MCF 10A (cell line): ENCODE measurements at places on chromosomes 7 and 10.
A peak's percentile ranks its signal among the peaks of the same experiment; 100 is the strongest.

- DNase-seq, result no peak
These were observed 13.3 kb downstream of the ZNF804B start for GRCh38 chr7:88772776-88773175.

- DNase-seq, result no peak
These were observed 142.6 kb upstream of the CAV2 start for GRCh38 chr7:116356979-116357378.

- no peak for DNase-seq
These were observed 63.3 kb upstream of the NANOS1 start for GRCh38 chr10:118966076-118966849.

GRCh38 chr7:5495581-5496375, 72.1 kb upstream of the TNRC18 start:
- DNase-seq, result peak; percentile 76

DNA sequence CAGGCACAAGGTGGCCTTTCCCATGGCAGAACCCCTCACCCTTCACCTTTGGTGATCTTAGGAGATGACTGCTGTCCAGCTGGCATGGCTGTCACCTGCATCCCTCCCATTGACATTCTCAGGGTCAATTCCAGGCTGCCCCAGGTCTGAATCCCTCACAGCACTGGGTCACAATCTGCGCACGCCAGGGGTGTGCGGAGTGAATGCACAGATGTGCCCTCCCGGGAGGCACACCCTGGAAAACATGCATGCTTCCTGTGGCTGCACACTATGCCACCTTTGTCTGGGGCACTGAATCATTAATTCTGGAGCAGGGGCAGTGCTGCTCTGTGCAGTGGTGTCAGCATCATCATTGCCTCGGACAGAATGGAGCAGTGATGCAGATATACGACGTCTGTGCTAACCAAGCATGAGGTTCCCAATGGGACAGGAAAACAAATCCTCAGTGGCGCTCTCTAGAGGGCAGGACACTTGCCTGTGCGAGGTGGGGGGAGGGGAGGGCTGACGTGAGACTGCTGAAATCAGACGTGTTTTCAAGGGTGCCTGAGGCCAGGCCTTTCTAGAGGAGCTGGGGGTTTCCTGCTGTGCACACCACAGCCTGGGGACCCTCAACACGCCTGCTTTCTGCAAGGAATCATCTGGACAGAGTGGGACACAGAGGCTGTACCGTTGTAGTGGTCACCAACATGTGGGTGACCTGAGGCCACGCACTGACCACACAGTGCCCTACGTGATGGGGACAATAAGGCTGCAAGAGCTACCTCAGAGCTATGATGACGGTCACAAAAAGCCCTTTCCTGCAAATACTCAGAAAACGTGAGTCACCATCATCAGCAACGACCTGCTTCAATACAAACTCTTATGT, 77.9 kb downstream of the HIPK2 start:
- DNase-seq, result no peak

DNA sequence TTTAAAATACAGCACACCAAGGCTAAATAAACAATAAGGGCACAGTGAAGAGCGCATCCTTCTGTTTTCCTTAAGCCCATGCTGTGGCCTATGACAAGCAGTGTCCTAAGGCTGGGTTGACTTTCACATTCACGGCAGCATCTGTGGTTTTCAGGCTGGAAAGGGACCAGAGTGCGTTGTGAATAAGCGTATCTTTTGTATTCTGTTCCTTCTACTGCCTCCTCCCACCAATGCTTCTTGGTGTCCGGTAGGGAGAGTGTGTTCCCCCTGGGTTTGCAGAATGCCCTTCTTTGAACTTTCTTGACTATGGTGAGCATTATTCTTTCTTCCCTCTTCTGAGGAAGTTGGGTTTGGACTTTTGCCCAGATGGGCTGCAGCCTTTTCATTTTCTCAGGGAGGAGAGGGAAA, 73.6 kb downstream of the ABCA13 start:
- no peak for DNase-seq

GRCh38 chr10:11253385-11254002, 235.8 kb downstream of the CELF2 start:
- DNase-seq, result no peak

- peak; percentile 58 for DNase-seq
These were observed 180.2 kb upstream of the FZD8 start for GRCh38 chr10:35822316-35822715.

- no peak for DNase-seq
These were observed 157.0 kb upstream of the CACNA2D1 start for GRCh38 chr7:82600531-82600930.

DNA sequence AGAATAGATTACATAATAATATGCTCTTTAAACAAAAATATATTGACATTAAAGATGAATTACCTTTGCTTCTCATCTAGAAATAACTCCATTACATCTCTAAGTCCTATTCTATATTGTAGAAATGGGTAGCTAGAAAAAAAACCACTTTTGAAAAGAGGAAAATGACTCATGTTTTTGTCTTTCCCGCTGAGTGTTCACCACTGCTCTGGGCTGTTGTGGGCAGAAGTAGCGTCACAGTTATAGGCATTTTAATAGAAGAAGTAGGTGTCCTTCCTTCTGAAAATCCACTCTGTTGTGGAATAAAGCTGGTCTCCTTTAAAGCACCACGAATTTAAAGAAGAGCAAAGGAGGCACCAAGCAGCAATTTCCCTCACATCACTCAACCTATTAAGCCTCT, 117.6 kb upstream of the NFE2L3 start:
- DNase-seq, result no peak

- DNase-seq, result no peak
These were observed 83.7 kb downstream of the EMX2 start for GRCh38 chr10:117626228-117626627.

GRCh38 chr10:74190494-74190893, 39.5 kb downstream of the ADK start:
- no peak for DNase-seq

DNA sequence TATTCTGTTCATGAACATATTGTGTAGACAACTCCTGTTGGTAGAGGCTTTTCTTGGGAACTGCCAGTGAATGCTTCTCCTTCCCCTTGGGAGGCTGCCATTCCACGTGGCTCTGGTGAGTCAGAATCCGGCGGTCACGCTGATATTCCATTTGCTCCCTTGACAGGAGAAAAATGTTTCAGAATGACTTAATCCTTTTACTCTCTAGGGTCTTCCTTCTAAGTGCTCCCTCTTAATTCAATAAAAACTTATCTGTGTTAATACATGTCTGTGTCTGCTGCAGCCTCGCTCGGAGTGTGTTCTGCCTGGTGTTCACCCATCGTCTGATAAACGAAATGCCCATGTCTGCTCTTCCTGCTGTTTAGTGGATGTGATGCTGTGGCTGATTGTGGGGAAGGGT, 278.6 kb downstream of the ARHGAP12 start:
- DNase-seq, result peak; percentile 71

DNA sequence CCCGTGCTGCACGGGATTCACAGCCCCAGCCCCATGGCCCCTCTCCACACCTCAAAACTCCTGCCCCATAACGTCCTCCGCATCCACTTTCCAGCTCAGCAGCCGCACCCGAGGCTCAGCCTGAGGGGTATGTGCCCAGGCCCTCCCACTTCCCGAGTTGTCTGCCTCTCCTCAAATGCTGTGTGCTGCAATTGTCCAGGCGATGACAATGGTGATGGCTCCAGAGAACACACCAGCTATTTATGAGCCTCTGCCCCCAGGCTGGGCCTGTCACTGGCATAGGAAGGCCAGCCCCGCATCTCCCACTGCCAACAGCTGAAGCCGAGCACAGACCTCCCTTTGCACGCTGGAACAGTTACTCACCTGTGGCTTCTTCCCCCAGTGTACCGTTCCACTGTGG, 2.4 kb upstream of the LDB3 start:
- DNase-seq, result no peak

GRCh38 chr10:3935141-3935540, 150.1 kb upstream of the KLF6 start:
- DNase-seq, result no peak

GRCh38 chr10:86086418-86086817, 280.2 kb downstream of the GRID1 start:
- no peak for DNase-seq

DNA sequence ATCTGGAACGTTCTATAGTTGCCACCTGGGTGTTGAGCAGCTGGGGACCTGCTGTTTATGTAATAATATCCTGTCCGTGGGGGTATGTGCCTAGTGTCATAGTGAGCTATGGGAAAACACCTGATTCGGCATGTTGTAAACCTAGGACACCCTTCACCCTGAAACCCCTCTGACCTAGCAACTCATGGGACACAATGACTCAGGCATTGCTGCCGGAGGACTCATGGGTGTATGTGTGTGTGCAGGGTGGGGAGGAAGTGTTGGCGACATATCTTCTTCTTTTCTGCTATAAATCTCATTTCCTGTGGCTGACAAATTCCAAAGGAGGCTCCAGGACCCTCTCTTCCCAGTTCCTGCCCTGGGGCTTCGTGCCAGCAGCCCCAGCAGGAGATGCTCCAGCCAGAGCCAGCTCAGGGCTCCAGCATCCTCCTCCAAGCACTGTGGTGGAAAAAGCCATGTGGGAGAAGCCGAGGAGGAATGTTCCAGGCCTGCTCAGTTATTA, 77.0 kb upstream of the PODXL start:
- DNase-seq, result peak; percentile 35

DNA sequence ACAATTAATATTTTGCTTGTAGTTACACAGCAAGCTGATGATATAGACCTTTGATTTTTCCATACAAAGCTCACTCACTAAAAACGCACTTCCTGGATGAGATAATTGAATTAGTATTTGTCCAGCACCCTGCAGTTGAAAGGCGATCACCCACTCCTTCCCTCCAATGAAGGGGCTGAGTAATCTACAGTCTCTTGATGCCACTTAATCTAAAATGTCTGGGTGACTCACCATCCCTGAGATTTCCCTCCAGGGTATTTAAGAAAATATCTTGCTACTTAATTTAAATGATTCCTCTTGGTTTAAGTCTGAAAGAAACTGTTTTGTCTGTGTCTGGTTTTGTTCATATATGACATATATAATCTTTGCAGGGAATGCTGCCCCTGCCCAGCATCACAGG, 515.3 kb downstream of the GRID1 start:
- DNase-seq, result peak; percentile 29

DNA sequence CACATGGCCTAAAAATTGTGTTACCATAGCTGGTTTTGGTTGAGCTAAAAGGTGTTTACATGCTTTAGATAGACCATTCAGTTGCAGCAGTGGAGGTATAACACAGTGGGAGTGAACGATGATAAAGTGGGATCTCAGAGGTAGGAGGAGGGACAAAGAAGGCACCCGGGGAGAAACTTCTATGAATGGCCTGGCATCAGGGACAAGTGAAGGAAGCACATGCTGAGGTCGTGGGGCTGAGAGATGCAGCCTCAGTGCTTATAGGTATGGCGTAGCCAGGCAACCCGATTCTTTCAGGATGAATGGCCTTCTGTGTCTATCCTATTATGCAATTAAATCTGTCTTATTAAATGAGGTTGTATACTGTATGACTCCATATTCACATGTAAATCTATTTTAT, 3.9 kb upstream of the CDK6 start:
- no peak for DNase-seq

DNA sequence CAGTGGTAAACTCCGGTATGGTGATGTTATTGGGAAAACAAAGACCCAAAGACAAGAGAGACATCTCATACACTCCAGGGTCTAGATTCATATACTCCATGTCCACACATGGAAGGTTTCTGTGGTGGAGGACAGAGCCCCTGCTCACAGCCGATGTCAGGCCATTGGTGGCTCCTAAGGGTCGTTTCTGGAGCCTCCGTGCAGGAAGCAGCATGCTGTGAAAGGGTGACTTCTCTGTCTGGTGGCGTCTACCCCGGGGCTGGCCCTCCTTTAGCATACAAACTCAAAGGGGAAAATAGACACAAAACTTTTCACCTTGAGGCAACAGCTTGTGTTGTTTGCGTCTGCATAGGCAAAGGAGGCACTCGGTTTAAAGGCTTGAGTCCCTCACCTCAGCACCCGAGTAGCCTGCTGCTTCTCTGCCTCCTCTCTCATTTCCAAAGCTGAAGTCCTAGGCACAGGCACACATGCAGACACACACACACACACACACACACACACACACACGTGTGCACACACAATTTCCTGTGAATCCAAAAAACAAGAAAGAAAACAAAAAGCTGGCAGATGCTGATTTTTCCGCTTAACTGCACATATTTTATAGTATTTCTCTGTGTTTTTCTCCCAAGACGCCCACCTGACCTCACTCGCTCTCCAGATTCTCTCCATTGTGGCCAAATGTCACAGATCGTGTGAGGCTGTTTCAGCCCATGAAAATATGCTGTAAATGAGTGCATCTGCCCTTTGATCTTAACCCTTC, 601.4 kb upstream of the MGMT start:
- DNase-seq, result no peak

- no peak for DNase-seq
These were observed 66.7 kb upstream of the PDK4 start for GRCh38 chr7:95662987-95663386.

GRCh38 chr7:149478754-149479153, 17.9 kb upstream of the ZNF777 start:
- DNase-seq, result no peak

DNA sequence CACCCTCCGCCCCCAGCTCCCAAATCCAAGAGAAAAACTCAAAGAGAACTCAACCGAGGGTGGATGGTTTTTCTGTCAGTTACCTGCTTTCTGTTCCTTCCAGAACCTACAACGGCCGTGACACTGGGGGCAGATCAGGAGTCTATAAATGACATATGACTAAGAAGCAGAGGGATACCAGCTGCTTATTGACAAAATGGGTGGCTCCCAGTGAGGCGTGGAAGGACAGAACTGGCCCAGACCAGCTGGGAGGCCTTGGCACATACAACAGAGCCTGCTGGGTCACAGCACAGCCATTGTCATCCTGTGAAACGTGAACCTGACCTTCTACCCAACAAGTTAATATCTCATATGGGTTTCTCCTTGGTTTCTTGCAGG, 84.3 kb upstream of the ADRB1 start:
- no peak for DNase-seq

DNA sequence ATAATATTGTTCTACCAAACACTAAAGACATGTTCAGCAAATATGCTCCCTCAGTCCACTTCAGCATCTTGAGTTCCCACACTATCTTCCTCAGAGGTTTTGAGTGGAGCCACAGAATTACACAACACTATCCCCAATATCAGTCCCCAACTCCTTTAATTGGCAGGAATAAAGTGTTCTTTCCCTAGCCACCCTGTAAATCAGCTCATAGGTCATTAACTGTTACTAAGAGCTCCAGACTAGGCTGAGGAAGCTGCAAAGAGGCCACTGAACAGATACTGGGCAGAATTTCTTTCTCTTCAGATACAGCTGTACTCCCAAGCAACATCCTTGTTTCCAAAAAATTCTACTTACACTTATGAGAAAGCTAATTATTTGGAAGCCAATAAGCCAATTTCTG, 11.6 kb upstream of the KAT6B start:
- no peak for DNase-seq
